ENCODE measurements at places on chromosomes 2 and 18. TPM values are rescaled to one million over a fixed set of nuclear protein-coding genes. Genes with fewer than 3 reads are reported as not detected.

- no peak for DNase-seq
These were observed 1.5 kb downstream of the ASNSD1 start for GRCh38 chr2:189662669-189663226.

The RPIA gene
- 89.1 TPM for total RNA-seq

The KHK gene
- total RNA-seq = 5.2 TPM

The KCNG2 gene
- not detected for total RNA-seq

DNA sequence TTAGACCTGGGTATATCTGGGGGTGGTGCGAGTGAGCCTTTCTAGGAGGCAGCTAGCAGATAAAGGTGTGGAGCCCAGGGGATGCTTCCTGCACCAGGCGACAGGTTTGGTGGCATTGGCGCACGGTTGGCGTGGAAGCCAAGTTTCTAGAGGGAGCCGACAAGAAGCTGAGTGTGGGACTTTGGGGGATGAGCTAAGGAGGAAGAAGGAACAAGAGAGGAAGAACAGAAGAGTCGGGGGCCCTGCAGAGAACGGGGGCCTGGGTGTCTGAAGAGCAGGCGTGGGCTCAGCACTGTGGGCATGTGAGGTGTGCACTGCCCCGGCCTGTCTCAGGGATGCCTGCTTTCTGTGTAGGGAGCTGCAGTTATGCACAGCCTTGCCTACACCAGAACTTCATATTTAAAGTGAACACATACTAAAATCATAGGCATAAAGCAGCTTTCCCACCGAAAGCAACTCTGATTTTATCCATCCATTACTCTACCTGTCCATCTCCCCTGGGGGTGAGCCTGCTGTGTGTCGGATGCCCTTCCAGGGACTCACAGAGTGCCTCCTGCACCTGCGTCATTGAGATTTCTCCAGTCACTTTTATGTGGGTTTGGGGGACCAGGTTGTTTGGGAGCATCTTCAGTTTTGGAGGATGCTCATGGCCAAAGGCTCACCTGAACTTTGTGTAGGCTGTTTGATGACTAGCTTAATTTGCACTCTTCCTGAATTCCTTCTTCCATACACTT is 149.7 kb downstream of the LDLRAD4 start:
- DNase-seq = no peak

DNA sequence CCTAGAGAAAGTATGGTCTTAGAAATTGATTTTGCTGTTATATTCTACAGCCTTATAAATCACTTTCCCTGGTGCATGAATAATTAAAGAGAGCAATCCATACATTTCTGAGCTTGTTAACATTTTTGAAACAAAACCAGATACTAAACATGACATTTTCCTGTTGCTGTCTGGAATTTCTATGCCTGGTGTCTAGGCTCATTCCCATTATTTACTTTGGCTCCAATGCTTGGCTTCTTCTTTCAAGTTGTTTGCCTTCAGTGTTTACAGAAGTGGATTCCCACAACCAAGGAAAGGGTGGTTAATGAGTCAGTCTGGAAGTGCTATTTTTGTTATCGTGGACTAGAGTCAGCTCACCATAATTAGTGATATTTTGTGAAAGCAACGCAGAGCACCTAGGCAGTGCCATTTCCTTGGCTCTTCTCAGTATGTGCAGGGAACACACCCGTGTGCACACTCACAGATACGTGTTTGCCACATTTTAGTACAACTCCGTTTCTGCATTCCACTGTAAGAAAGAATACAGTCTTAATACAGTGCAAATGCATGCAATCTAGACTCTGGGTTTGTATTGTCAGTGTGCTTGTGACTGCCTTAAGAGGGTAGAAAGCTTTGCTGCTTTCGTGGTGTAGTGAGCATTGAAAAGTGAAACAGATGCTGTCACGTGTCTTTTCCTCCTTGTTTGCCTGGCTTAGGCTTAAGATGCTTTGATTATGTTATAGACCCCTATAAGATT is 185.0 kb upstream of the RASGRP3 start:
- DNase-seq = no peak

GRCh38 chr2:89767572-89768435 is 1076.3 kb downstream of the RPIA start:
- no peak for DNase-seq

- no peak for DNase-seq
These were observed 13.9 kb upstream of the MBP start for GRCh38 chr18:77146249-77147080.

DNA sequence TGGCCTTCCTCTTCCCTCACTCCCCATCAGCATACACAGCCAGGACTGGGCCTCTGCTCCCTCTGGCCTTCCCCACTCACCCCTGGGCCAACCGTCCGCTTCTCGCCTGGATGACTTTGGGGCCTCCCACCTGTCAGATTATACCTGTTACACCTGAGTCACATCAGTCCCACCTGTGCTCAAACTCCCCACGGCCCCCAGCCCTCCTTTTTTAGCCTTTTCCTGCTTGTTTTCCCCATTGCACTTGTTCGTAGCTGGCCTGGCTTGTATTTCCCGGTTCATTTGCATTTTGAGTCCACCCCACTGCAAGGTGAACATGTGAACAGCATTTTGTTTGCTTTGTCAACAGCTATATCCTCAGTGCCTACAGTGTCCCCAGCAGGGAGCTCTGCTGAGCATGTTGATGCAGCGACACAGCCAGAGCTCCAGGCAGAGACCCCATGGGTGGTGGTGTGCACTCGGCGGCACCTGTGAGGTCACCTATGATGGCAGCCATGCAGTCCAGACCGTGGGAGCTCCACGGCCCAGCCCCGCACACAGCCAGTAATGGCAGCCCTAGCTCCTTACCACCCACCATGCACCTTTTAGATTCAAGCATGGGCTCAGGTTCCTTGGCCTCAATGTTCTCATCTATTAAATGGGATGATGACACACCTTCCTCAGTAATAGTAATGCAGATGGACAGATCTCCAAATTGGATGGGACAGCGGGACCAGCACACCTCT is 276.4 kb upstream of the HS6ST1 start:
- DNase-seq = no peak

DNA sequence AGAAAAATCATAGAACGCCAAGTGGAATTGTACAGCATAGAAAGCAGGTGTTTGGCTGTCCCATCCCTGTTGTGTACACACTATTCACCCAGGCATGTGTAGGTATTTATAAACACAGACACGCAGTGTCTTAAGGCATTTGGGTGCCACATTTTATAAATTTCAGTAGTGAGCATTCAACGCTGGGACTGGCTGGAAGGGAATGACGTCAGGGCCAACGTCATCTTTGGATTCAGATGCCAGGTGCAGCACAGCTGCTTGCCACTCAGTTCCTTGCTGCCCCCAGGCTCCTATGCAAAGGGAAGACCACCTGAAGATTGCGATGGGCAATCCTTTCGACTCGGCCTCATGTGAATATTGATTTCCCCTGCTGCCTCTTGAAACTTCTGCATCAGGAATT is 461.7 kb upstream of the SOX11 start:
- no peak for DNase-seq

DNA sequence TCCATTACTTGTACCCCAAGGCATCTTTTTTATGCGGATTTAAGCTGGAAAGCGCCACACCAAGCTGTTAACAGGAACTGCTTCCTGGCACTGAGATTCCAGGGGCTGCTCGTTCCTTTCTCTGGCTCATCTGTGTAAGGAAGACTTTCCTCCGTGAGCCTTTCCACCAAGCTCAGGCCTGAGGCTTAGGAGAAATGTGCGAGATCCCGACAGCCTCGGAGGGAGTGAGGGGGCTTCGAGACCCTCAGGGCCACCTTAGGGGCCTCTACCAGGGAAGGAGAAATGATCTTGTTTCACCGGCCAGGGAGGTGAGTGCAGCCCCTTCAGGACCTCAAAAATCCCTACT is 17.1 kb downstream of the B3GNT7 start:
- DNase-seq = no peak

DNA sequence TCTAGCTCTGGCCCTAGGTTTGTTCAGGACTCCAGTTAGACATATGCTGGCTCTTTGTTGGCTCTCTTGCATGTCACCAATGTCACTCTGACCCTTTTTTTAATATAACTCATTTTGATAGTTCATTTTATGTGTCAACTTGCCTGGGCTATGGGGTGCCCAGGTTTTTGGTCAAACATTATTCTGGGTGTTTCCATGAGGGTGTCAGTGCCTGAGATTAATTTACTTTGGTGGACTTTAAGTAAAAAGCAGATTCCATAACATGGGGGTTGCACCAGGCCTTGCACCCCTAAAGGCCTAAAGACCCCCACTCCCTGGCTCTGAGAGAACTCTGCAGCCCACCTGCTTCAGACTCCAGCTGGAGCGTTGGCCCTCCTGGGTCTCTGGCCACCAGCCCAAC is 48.1 kb upstream of the SNTG2 start:
- DNase-seq = no peak

DNA sequence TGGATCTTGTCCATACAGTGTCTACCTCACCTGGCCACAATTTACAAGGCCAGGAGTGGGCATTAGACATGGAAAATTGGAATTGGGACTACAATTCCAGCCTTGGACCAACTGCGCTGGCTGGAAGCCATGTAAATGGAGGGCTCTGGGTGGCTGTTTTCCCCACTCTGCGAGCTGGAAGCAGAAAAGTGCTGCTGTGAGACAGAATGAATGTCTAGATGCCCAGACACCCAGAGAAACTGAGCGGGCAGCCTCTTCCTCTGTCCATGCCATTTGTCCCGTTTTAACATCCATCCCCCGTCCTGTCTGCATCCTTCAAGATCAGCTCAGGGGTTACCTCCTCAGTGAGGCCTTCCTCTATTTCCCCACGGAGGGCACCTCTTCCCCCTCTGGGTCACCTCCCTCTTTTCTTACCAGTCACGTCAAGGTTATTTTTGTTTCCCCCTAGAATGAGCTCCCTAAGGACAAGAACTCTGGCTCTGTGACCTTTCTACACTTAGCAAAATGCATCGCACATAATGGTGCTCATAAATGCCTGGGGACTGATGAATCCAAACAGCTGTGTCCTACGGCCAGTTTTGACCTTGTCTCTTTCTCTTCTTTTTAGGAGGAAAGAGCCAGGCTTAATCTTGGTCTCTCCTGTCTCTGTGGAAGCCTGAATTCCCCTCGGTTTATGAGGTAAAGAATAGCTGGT is 41.2 kb downstream of the MCFD2 start:
- DNase-seq = no peak

DNA sequence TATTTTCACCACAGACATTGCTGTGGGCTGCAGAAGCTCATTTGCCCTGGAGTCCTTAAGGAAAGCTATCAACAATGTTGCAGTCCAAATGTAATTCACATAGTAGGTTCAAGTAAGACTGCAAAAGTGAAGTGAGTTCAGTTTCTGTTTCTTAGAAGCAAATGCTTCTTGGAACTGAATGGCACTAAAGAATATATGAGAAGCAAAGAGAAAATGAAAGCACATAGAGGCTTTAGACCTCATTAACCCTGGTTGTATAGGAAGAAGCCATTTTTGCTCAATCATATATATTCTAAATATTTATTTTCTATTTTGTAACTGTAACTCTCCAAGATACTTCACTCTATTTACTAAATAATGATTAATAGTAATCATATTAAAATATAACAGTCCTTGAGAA is 292.0 kb downstream of the ZNF804A start:
- DNase-seq = no peak

- DNase-seq = no peak
These were observed 391.6 kb upstream of the SYT4 start for GRCh38 chr18:43668866-43669265.

DNA sequence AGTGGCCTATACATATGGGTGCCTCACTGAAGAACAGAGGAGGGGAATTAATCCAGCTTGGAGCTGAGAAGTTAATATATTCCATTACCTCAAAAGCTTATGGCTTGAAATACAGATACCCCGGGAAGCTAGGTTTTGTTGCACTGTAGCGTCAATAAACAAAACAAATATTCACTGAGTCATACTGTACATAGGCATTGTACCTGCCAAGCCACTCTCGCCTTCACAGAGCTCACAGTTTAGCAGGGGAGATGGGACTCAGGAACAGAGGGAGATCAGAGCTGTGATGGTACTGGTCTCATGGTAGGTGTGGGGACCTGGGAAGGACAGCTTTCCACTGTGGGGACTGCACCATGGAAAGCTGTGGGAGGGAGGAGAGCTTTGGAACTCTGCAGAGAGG is 111.2 kb upstream of the ST6GAL2 start:
- DNase-seq = no peak

The DOK6 gene
- total RNA-seq = not detected

GRCh38 chr2:174682007-174682577 is 82.2 kb downstream of the CHRNA1 start:
- peak; percentile 26 for DNase-seq

- DNase-seq = no peak
These were observed 202.3 kb upstream of the TCF4 start for GRCh38 chr18:55790296-55790695.

The CHRND gene
- not detected for total RNA-seq

- no peak for DNase-seq
These were observed 83.0 kb downstream of the FAM117B start for GRCh38 chr2:202717598-202718310.

The CHAC2 gene
- 28.7 TPM for total RNA-seq

The REG3A gene
- total RNA-seq = not detected

The ARHGAP28 gene
- not detected for total RNA-seq

DNA sequence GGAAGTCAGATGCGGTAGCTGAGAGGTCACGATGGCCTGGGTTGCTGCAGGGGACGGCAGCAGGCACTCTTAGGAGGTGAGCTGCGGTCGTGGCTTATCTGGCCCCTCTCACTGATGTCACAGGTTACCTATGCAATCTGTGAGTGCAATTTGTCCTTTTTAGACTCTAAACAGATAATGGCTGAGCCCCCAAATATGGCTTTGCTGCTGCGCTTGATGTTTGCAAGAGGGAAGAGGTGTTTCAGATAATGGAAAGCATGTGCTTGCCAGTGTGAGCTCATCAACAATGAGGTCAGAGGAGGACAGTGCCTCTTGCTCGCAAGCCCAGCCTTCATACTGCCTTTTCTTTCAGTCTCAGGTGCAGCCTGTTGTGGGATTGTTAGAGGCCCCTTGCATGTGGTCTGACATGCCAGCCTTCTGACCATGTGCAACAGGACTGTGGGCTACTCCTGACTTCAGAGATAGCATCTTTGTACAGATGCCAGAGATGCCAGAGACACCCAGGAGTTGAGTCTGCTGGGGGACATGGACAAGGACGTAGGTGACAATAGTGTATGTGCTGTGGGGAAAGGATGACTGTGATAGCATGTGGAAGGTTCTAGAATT is 151.3 kb downstream of the TANC1 start:
- DNase-seq = no peak
